ENCODE measurements at places on chromosomes 6 and 20. TPM values are rescaled to one million over a fixed set of nuclear protein-coding genes. Genes with fewer than 3 reads are reported as not detected.
A peak's percentile ranks its signal among the peaks of the same experiment; 100 is the strongest.

The GRM1 gene
- total RNA-seq = 1.9 TPM

The ENPP5 gene
- total RNA-seq = 2.4 TPM

The TSPO2 gene
- not detected for total RNA-seq

The TMEM151B gene
- total RNA-seq = 0.96 TPM

The MCCD1 gene
- not detected for total RNA-seq

The LTB gene
- 0.96 TPM for total RNA-seq

The IL20RA gene
- total RNA-seq = 5.1 TPM

The EFCAB8 gene
- 0.96 TPM for total RNA-seq

The MEI4 gene
- total RNA-seq = 3.4 TPM

GRCh38 chr6:117227245-117227962 lies 38.0 kb upstream of the VGLL2 start:
- no peak for DNase-seq

DNA sequence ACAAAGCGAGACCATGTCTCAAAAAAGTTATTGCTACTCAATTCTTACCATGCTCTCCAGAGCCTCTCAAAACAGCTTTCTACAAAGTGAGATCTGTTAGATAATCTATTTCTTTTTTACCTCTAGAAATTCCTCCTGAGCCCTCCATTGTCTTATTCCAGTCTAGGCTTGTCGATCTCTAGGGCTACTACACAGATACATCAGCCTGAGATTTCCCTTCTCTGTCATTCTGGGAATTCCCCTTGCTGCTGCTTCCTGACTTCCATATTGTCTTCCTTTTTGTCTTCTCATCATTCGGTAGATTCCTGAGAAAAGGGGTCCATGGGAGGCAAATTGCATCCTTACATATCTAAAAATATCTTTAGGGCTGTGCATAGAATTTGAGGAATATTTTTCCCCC lies 75.6 kb upstream of the GNRH2 start:
- DNase-seq = no peak

GRCh38 chr6:37382994-37383765 lies 29.4 kb downstream of the RNF8 start:
- no peak for DNase-seq

- no peak for DNase-seq
Observed at GRCh38 chr20:9531581-9531980, 17.2 kb downstream of the LAMP5 start.

- DNase-seq = no peak
Observed at GRCh38 chr20:7912551-7912950, 27.7 kb downstream of the HAO1 start.

- DNase-seq = no peak
Observed at GRCh38 chr20:62227591-62227976, 7.5 kb upstream of the HRH3 start.

DNA sequence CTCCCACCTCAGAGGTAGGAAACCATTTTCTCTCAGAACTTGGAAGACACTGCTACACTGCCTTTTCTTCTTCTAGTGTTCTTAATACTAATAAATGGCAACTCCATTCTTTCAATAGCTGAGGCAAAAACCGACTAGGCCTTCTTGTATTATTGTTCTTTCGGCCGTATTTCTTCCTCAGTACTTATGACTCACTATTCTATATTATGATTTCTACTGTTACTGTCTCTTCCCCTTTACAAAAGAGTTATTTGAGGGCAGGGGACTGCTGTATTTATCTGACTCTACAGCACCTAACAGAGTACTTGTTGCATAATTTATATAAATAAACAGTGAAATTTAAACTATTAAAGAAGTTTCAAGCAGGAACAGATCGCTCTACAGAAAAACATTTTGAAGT lies 3.1 kb downstream of the DNAAF9 start:
- no peak for DNase-seq

- no peak for DNase-seq
Observed at GRCh38 chr20:59008715-59009336, 1.8 kb upstream of the CTSZ start.

- DNase-seq = no peak
Observed at GRCh38 chr6:54680531-54680930, 166.0 kb upstream of the FAM83B start.

GRCh38 chr6:10633216-10633615 lies 61.2 kb downstream of the C6orf52 start:
- DNase-seq = no peak

GRCh38 chr20:49558826-49559225 lies 9.1 kb downstream of the PTGIS start:
- DNase-seq = no peak

- peak; percentile 44 for DNase-seq
Observed at GRCh38 chr6:163945808-163946207, 531.3 kb downstream of the QKI start.

GRCh38 chr20:64131406-64131805 lies 24.0 kb upstream of the NPBWR2 start:
- no peak for DNase-seq

- no peak for DNase-seq
Observed at GRCh38 chr20:5928836-5929715, 21.3 kb downstream of the TRMT6 start.

DNA sequence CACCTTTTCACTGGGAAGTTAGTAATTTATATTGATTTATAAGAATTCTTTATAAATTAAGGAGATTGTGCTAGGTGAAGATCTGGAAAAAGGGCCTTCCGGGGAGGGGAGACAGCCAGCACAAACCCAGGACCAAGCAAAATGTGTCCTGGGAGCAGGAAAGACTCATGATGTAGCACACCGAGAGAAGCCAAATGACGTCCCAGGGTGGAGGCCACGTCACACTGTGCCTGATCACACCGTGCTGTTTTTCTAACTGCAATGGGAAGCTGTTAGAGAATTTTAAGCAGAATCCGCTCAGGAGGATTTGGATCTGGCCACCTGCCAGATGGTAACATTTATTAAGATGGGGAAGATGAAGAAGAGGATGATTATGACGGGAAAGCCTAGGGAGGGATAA lies 72.7 kb upstream of the AKAP12 start:
- DNase-seq = no peak

- DNase-seq = no peak
Observed at GRCh38 chr6:75278474-75279077, 6.0 kb downstream of the TMEM30A start.

GRCh38 chr20:1761116-1761515 lies 103.5 kb upstream of the SIRPG start:
- DNase-seq = no peak

- no peak for DNase-seq
Observed at GRCh38 chr6:34179106-34179720, 33.3 kb upstream of the GRM4 start.

- DNase-seq = peak; percentile 12
Observed at GRCh38 chr20:48760403-48760983, 67.3 kb downstream of the PREX1 start.

GRCh38 chr6:125747589-125748405 lies 1.6 kb upstream of the HEY2 start:
- DNase-seq = no peak

- DNase-seq = no peak
Observed at GRCh38 chr20:52127309-52127708, 64.3 kb downstream of the ZFP64 start.

GRCh38 chr6:9745966-9746365 lies 668.9 kb downstream of the TFAP2A start:
- DNase-seq = peak; percentile 9

DNA sequence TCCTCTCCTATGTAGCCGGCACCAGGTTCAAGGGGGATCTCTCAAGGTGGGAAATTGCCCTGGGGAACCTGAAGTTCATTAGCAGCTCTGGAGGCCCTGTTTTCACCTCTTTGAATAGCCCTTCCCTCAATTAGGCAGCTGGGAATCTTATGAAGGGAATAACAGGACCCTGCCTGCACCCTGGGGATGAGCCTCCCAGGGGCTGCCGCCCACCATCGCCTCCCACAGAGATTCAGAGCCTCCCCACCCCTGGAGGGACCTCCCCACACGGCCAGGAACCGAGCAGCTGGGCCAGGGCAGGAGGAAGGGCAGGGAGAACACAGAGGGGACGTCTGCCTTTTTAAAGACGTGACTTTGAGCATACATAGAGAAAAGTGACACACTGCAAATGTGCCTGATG lies 4.6 kb upstream of the EEF1A2 start:
- DNase-seq = no peak

DNA sequence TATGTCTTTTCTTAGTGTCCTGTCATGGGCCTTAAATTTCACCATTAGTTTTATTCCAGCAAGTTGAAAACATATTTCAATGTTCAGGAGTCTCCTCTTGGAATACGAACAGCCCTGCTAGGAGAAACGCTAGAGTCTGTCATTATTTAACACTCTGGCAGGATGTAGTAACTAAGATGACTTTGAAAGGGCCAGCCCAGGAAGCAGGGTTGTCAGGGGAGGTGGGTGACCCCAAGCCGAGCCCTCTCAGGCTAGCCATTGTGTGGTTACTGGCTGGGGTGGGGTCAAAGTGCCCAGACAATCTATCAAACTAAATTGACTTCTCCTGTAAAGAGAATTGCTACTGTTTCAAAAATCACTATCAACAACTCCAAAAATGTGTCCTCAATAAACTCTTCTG lies 67.8 kb downstream of the LY86 start:
- DNase-seq = no peak
